ENCODE measurements at places on chromosomes 4 and X.

GRCh38 chr4:42519803-42520417, 122.6 kb downstream of the SHISA3 start:
- H3K27ac ChIP-seq, result no peak overlapping the region
- H3K4me3 ChIP-seq, result no peak overlapping the region
- H3K27me3 ChIP-seq, result no peaks in the 10 kb centered on the region
- no peaks in the 10 kb centered on the region for H3K4me1 ChIP-seq
- no peak for DNase-seq
- H3K36me3 ChIP-seq, result peaks cover 16% of the 10 kb centered on the region

- no peaks in the 10 kb centered on the region for H3K36me3 ChIP-seq
- DNase-seq, result no peak
- no peaks in the 10 kb centered on the region for H3K27me3 ChIP-seq
- H3K27ac ChIP-seq, result no peak overlapping the region
- H3K4me3 ChIP-seq, result no peak overlapping the region
Observed at GRCh38 chr4:3791910-3792542, 25.8 kb downstream of the ADRA2C start.

DNA sequence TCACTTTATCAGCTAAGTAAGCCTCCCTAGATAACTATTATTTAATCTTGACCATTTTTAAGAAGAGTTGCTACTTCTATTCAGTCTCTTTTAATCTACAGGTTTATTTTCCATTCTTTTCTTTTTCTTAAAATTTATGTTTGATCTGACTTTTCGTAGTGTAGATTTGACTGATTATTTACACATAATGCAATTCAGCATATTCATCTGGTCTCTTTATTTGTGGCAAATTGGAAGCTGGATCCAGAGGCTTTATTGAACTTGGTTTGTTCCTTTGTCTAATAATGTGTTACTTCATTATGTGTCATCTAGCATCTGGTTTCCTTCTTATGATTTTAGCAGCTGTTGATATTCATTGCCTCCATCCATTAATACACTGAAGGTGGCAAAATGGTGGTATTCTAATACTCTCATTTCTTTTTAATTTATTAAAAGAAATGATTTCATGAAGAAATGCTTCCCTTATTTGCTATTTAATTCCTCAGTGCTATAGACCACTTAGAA, 113.0 kb downstream of the FBXW7 start:
- no peaks in the 10 kb centered on the region for H3K36me3 ChIP-seq
- no peaks in the 10 kb centered on the region for H3K4me1 ChIP-seq
- H3K4me3 ChIP-seq, result no peak overlapping the region
- no peak overlapping the region for H3K27ac ChIP-seq

DNA sequence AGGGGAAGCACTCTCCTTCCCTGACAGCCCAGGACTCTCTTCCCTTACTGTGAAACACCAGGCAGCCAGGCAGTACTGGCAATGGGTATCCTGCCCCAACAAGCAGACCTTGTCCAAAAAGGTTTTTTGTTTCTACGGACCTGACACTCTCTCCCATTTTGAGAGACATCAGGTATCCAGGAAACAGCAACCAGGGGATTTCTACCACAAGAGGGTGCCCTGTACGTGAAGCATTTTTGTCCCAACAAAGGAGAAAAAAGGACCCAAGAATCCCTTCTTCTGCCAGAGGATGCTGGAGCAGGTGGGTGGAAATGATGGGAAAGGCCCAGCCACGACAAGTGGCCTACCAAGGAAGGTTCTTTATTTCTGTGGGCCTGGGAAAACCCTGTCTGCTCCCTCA, 65.7 kb upstream of the FGF13 start:
- no peak overlapping the region for H3K27ac ChIP-seq
- no peaks in the 10 kb centered on the region for H3K27me3 ChIP-seq
- no peak overlapping the region for H3K4me3 ChIP-seq
- H3K36me3 ChIP-seq, result no peaks in the 10 kb centered on the region
- H3K4me1 ChIP-seq, result no peaks in the 10 kb centered on the region

GRCh38 chrX:111490688-111491087, 20.8 kb upstream of the SERTM2 start:
- H3K4me1 ChIP-seq, result no peaks in the 10 kb centered on the region
- no peaks in the 10 kb centered on the region for H3K27me3 ChIP-seq
- H3K27ac ChIP-seq, result no peak overlapping the region
- H3K36me3 ChIP-seq, result no peaks in the 10 kb centered on the region
- no peak overlapping the region for H3K4me3 ChIP-seq

- H3K36me3 ChIP-seq, result no peaks in the 10 kb centered on the region
- DNase-seq, result no peak
- H3K27me3 ChIP-seq, result no peaks in the 10 kb centered on the region
- no peak overlapping the region for H3K27ac ChIP-seq
- H3K4me1 ChIP-seq, result no peaks in the 10 kb centered on the region
Observed at GRCh38 chrX:126137899-126138298, 28.2 kb downstream of the DCAF12L2 start.

DNA sequence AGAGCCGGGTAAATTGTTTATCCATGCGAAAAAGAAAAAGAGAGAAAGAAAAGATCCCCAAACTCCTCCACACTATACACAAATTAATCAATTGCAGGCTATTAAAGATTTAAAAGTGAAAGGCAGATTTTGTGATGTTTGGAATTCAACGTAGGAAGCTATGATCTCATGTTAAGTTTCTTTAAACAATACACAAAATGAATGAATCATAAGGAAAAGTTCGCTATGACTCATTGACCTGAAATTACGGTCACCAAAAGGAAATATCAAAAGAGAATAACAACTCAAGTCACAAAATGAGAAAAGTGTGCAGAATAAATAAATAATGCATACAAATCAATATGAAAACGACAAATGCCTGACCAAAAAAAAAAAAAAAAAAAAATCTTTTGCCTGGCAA, 28.6 kb downstream of the CLNK start:
- no peaks in the 10 kb centered on the region for H3K27me3 ChIP-seq
- no peaks in the 10 kb centered on the region for H3K36me3 ChIP-seq
